CD4-positive, alpha-beta T cell treated with Interleukin-6 at 100 ng/mL for 8 hours (primary cell): ENCODE measurements at places on chromosomes 5 and 9.
A peak's percentile ranks its signal among the peaks of the same experiment; 100 is the strongest.

GRCh38 chr5:74179701-74180100 is 460.8 kb downstream of the ENC1 start:
- no peak for DNase-seq

DNA sequence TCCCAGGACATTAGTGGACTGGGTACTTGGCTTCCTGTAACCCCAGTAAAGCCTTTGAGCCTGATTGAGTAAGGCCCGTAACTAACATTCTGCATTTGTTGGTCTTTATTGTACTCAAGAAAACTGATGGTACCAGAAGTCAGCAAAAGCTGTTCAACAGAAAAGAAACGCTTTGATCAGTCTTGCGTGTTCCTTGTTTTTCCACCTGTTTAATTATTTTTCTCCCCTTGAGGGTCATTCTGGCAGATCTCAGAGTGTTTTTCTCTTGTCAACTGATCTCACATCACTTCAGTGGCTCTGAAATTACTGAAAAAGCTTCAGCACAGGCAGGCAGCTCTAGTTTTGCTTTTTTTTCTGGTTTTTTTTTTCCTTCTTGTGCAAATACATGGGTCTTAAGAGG is 6.1 kb upstream of the TMEM268 start:
- no peak for DNase-seq

DNA sequence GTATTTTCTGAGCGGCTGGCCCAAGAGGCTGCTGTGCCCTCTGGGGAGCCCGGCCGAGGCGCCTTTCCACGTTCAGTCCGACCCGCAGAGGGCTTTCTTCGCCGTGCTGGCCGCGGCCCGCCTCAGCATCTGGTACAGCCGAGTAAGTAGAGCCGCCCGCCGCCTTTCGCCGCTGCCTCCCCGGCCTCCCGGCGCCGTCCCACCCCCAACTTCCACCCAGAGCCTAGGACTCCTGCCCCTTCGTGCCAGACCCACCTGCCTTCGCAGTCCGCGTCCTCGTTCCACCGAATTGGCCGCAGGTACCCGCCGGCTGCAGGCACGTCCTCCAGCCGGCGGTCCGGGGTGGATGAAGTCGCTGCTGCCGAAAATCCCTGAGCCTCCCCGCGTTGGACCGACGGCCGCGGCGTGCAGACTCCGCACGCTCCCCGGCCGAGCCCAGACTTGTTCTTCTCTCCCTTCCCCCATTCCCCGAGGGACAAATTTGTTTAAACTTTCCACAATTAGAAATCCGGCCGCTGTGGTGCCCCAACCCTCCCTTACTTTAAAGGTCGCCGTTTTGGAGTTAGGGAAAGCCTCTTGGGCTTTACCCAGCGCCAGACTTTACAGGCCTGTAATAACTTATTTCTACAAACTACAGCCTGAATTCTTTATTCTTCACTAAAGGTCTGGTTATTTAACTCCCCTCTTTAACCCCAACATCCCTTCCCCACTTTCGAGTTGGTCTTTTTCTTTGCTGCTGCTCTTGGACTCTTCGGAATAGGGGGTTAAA is 589 bp downstream of the RIC1 start:
- peak; percentile 9 for DNase-seq

- DNase-seq, result no peak
These were observed 306.6 kb downstream of the MLLT3 start for GRCh38 chr9:20315677-20316076.

- no peak for DNase-seq
These were observed 348.2 kb upstream of the CCNG1 start for GRCh38 chr5:163089230-163089629.

DNA sequence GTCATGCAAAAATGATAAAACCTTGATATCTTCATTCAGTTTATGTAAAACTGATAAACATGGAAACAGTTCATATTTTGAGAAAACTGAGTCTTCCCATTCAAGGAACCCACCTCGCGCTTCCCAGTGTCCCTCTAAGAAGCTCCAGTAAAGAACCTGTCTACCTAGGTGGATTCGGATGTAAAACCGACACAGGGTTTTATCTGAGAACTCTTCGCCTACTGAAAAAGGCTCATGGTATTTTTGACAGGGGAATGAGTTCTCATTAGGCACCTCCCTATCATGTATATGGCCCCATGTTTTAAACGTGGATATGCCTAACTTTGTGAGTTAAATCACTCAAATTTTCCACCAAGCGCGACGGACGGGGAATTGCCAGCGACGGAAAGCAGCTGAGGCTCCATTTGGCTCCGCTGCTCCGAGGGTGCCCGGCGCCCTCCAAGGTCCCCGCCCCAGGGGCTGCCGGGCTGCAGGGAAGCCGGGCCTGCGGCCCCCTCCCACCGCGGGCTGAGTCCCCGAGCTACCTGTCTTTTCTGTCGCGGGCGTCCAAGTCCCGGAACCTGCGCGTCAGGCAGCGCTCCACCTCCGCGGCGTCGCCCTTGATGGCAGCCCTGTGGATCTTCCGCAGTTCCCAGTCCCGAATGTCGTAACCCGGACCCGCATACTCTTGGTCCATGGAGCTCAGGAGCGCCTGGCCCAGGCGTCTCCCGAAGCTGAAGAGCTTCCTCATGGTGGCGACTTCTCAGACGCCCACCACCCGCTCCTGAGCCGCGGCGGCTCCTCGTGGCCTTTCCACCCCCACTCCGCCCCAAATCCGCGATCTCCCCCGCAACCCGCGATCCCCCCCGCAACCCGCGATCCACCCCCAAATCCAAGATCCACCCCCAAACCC is 594 bp downstream of the ANKRD18A start:
- peak; percentile 3 for DNase-seq

GRCh38 chr5:123875561-123876275 is 363.7 kb downstream of the CSNK1G3 start:
- DNase-seq, result no peak

DNA sequence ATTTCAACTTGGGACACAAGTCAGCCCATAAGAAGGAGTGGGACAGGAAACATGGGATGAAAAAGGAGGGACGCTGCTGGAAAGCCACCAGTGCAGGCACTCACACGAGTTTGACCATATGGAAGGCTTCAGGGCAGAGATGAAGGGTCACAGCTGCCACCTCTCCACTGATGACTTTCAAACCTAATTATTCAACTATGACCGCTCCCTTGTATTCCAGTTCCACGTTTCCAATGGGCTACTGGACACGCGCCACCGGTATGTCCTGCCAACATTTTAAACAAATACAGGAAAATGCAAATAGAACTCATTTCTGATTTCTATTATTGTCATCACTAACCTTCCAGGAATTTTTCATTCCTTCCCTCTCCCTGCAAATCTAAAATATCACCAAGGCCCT is 134.7 kb downstream of the SLC1A3 start:
- no peak for DNase-seq

- no peak for DNase-seq
These were observed 26.5 kb downstream of the HMCN2 start for GRCh38 chr9:130292106-130292505.

GRCh38 chr9:120999317-120999716 is 50.8 kb downstream of the C5 start:
- DNase-seq, result no peak

DNA sequence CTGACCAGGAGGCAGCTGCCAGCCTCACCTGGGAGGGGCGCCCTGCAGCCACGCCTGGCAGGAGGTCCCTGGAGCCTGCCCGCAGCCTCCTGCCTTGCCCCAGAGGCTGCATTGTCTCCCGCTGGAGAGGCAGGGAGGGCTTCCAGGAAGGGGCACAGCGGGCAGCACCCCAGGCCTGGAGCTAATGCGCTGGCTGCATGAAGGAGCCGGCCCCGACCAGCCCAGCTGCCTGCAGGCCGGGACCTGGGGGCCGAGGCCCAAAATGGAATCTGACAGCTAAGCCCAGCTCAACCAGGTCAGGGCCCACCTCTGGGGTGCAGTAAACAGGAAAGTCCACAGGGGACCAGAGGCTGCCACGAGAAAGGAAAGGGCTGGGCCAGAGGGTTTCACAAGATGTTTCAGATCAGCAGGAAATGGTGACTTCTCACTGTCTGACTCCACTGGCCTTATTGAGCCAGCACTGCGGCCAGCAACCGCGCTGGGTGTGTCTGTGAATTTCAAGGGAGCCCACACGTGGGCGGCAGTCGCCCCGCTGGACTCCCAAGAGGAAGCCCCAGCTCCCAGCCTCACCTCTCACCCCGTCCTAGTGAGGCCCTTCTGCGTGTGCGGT is 18.6 kb upstream of the NOTCH1 start:
- no peak for DNase-seq

GRCh38 chr9:96108691-96109380 is 193.1 kb downstream of the HSD17B3 start:
- no peak for DNase-seq

DNA sequence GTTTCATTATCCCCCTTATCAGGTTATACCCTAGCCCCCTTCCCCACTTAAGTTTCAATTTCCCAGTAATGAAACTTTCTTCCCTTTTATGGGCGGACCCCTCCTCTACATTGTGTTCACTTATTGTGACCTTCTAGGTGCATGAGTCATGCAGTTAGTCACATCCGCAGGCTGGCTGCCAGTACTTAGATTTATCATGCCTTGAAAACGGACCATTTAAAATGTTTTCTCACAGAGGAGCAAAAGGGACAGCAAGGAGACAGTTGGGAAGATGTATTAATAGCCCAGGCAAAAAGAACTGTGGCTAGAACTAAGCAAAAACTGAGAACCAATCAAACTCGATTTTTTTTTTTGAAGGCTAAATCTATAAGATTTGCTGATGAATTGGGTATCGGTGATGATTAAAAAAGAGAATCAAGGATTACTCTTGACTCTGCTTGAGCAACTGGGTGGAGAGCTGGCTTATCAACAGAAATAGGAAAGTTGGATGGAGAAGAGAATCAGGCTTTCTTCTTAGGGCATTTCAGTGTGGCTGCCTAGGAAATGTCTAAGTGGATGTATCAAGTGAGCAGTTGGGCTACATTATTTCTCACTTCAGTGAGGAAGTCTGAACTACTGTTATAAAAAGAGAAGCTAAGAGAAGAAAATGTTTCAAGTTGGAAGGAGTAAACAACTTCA is 615.0 kb downstream of the HINT1 start:
- no peak for DNase-seq

DNA sequence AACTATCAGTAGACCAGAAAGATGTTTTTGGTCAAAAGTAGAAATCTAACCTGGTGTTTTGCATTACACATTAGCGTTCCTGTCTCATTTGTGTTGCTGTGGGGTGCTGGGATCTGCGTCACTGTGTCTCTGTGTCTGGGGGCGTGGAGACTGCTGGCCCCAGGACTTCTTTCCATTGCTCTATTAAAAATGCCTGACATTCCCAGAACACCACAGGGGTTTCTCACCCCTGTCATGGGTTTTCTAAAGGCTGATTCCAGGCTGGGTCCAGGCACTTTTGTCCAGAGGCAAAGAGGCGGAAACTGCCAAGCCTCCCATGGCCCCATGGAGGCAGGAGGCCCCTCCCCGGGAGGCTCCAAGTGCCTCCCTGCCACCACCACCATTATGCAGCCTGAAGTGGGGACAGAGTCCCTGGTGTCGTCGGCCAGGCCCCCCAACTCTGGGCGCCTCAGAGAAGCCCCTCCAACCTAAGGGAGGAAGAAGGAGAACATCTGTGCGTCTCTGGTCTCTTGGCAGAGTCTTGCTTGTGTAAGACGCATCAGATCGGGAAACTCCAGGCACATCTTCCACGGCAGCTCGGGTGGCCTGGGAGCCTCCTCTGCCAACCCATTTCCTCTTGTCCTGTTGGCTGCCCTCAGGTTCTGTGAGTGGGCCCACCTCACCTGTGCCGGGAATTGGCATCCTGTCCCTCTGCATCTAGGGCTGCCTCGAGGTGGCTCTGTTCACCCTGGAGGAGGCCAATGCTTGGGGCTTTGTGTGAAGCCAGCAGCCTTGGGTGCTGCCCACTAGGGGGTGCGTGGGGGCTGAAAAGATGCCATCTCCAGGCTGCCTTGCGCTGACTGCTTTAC is 13.8 kb upstream of the PLEKHG4B start:
- no peak for DNase-seq

DNA sequence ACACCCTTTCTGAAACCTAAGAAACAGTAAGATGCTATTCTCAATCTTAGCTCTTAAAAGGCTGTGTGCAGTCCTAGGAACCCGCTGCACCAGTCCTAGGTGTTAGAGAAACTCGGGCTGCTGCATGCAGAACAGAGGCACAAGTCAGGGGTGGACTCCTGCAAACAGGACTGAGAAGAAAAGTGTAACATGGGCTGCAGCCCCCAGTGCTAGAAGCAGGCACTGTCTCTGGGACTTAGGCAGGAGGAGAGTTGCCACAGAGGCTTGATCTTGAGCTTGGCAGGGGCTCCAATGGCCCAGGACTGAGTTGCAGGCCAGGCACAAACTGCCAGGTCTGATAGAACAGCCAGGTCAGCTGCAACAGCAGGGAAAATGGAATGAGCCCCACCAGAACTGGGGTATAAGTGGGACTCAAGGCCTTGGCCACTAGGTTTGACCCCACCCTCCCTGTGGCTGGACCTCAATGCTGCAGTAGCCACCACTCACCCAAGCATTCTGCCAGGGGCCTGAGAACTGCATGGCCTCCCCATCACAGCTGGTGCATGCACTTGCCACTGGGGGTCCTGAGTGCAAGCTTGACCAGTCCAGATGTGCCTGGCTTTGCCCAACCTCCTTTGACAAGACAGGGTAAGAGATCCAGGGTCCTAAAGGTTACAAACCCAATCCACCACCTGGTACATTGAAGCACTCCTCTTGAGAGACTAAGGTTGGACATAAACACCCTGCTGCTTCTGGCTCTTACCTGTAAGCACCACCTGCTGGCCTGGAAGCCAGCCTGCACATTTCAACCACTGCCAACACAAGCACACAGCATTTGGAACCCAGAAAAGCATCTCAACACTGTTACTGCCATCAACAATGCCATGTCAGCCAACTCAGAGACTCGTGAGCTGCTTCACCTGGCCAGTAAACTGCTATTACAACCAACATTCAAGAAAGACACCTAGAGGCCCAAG is 103.3 kb downstream of the FBXL17 start:
- no peak for DNase-seq

- DNase-seq, result no peak
These were observed 8.5 kb downstream of the ANKH start for GRCh38 chr5:14863105-14863504.

GRCh38 chr9:107606149-107606790 is 116.7 kb upstream of the KLF4 start:
- no peak for DNase-seq

GRCh38 chr5:75482482-75482881 is 28.9 kb downstream of the CERT1 start:
- no peak for DNase-seq

GRCh38 chr9:95344735-95345325 is 27.3 kb upstream of the FANCC start:
- no peak for DNase-seq

DNA sequence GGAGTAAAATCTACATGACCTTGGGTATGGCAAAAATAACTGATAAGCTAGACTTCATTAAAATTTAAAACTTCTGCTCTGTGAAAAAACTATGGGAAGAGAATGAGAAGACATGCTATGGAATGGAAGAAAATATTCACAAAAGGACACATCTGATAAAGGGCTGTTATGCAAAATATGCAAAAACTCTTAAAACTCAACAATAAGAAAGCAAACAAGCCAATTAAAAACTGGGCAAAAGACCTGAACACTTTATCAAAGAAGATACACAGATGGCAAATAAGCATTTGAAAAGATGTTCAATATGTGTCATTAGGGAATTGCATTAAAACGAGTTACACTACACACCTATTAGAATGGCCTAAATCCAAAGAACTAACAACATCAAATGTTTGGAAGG is 439.5 kb downstream of the EFNA5 start:
- DNase-seq, result no peak
